ENCODE measurements at places on chromosomes 4 and X. TPM values are rescaled to one million over a fixed set of nuclear protein-coding genes. Genes with fewer than 3 reads are reported as not detected.

The SCML1 gene
- 17.7 TPM for total RNA-seq

The LRPAP1 gene
- total RNA-seq = 87.7 TPM

The DMRTC1 gene
- total RNA-seq = not detected

The MUC7 gene
- total RNA-seq = not detected

The PRRG1 gene
- 15.3 TPM for total RNA-seq

The TEX28 gene
- total RNA-seq = not detected
